GM12891 (cell line): ENCODE measurements at places on chromosomes 16 and 17.

DNA sequence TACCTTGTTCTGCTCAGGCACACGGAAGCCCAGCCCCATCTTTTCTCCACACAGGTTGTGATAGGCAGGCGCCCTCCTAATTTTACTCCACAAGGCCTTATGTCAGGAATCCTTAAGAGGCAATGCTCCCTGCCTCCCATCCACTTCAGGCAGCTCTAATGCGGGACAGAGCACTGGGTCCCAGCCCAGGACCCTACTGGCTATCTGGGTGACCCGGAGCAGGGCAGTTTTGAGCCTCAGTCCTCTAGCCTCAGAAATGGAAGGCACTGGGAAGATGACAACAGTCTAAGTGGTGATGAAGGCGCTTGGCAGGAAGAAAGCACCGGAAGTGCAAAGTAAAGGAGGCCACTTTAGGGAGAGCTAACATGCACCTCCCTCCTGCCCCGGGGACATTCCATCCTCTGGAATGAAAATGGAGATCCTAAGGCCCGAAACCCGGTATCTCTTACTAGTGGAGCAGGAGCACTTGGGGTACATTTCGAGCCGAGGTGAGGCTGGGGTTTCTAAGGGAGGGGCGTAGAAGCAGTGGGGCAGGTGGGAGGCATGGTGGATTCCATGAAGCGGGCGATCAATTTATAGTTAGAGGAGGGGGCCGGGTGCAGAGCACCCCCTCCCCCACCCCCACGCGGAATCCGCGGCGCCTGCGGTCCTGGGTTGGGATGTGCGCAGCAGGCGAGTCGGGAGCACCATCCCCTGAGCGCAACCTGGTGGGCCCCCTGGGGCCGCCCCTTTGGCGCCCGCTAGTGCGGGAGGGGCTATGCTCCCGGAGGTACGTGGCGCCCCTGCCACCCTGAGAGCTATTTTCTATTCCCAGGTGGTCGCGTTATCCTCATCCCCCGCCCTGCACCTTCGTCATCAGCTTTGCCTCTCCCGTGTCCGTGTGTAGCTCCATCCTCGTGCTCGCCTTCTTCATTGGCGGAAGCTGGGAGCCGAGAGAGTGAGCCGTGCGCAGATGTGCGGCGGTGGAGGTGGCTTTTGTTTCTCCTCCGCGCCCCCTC is 4.9 kb downstream of the MT1F start:
- no peak for DNase-seq

- no peak for DNase-seq
Measured at GRCh38 chr17:19619705-19620325, 28.7 kb upstream of the ALDH3A2 start.

GRCh38 chr16:68342620-68343019 is 31.8 kb downstream of the PRMT7 start:
- DNase-seq = no peak

DNA sequence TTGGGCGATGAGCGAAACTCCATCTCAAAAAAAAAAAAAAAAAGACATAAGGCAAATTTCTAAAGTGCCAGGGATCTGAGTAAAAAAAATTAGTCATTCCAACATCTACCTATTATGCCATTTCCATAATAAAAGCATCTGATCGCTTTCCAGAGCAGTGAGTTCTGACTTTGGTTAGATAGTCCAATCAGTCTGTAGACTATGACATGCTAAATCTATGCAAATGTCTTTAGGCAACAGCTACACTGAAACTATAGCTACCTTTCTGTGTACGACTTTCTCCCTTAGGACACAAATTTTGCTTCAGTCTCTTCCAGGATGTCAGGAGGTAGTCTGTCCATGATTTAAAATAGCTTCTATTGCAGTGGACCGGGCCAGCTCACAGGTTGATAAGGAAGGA is 58.9 kb upstream of the ARHGAP44 start:
- DNase-seq = no peak

- no peak for DNase-seq
Measured at GRCh38 chr17:55961386-55961785, 191.9 kb upstream of the ANKFN1 start.

GRCh38 chr17:61368832-61369450 is 30.7 kb upstream of the TBX2 start:
- DNase-seq = no peak

DNA sequence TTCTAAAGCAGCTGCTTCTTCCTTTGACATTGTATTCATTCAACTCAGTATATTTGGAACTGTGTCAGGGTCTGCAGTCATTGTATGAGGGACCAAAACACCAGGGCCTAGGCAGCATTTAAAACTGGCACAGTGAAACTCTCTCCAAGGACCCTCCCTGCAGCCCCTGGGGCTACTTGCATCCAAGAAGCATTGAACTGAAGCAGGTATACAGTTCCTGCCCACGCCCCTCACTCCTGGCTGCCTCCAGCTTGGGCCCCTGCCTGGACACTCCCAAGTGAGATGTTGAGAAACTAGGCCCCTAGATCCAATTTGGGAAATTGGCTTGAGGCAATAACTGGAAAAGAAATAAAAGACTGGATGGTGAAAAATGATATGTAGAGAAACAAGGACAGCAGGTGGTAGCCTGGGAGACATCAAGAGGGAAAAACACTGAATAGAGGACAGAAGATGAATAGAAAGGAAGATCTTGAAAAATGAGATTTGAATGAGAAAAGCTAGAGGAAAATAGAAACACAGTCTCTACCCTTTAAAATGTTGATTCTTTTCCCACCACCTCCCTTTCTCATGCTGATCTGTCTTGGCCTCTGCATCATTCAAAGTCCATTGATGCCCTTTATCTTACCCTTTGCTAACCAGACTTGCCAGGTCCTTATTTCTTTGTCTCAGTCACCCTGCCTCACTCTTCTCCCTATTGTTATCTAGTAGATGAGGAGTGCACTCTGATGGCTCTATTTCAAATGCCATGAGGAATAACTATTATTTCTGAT is 368.8 kb upstream of the CDH8 start:
- DNase-seq = no peak

DNA sequence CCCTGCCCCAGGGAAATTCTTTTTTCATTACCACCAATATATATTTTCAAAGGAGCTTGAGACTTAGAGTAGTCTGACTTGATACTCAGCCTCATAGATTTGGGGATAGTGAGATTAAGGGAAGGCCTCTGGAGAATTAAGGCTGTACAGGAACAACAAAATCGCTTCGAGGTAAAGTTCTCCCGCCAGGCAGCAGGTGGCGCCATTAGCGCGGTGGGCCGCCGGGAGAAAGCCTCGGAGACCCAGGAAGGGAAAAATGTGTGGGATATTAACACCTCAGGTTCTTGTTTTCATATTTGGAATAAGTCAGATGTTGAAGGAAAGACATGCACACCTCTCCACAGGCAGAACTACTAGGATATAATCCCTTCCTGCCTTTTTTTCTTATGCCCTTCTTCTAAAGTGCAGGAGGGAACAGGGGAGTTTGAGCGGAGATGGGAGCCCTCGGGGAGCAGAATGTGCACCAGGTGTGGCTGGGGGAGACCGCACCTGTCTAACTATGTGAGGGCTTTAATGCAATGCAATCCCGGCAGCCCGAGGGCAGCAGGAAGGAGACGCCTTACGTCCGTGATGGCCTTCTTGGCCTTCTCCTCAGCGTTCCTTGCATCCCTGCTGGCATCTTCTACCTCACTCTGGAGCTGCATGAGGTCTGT is 25.9 kb downstream of the MYH3 start:
- peak; percentile 30 for DNase-seq

- DNase-seq = no peak
Measured at GRCh38 chr17:56324676-56325075, 171.4 kb downstream of the ANKFN1 start.

DNA sequence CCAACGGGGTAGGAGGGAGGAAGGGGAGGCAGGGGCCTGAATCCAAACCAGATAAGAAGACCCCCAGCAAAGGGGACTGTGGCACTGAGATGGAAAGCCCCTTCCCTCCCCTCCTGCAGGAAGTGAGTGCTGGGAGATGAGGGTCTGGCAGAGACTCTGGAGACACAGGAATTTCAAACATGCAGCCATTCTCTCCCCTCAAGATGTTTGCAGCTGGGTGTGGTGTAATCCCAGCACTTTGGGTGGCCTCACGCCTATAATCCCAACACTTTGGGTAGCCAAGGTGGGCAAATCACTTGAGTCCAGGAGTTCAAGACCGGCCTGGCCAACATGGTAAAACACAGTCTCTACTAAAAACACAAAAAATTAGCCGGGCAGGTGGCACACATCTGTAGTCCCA is 33.9 kb upstream of the FAAP100 start:
- no peak for DNase-seq

- DNase-seq = no peak
Measured at GRCh38 chr16:57749101-57749692, 13.6 kb downstream of the KATNB1 start.

DNA sequence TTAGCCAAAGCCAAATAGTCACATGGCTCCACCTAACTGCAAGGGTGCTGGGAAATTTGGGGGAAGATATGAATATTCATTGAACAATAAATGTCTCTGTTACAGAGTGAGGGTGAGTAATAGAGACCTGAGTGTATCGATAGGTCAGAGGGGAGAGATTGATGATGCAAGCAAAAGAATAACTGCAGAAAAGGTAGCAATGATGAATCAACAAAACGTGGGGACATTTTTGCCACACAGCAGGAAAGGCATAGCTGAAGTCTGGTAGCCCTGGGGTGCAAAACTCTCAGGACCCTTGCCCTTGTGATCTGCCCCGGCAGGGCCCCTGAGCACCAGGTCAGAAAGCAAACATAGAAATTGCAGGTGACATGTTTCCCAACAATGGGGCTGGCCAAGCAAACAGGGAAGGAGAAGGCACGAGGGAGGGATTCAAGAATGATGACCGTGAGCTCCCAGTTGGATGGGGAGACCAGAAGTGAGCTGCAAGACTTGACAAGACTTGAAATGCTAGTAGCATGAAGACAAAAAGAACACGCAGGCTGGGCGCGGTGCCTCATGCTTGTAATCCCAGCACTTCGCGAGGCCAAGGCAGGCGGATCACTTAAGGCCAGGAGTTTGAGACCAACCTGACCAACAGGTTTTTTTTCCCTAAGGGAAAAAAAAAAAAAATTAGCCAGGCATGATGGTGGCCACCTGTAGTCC is 12.7 kb upstream of the HERPUD1 start:
- DNase-seq = no peak

DNA sequence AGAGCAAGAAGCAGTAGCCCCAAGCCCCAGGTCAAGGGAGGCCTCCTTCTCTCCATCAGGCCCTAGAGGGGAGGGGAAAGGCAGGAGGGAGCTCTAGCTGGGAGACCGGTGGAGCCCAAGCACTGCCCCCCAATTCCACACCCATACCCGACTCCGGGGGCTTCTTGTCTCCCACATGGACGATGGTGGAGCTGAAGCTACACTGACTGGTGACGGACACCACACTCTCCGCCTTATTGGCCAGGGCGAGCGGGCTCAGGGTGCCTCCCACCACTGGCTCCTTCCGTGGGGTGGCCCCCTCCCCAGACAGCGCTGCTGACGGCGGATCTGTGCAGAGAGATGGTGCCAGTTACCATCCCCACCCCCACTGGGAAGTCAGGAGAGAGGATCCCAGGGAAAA is 6.4 kb downstream of the PER1 start:
- no peak for DNase-seq

DNA sequence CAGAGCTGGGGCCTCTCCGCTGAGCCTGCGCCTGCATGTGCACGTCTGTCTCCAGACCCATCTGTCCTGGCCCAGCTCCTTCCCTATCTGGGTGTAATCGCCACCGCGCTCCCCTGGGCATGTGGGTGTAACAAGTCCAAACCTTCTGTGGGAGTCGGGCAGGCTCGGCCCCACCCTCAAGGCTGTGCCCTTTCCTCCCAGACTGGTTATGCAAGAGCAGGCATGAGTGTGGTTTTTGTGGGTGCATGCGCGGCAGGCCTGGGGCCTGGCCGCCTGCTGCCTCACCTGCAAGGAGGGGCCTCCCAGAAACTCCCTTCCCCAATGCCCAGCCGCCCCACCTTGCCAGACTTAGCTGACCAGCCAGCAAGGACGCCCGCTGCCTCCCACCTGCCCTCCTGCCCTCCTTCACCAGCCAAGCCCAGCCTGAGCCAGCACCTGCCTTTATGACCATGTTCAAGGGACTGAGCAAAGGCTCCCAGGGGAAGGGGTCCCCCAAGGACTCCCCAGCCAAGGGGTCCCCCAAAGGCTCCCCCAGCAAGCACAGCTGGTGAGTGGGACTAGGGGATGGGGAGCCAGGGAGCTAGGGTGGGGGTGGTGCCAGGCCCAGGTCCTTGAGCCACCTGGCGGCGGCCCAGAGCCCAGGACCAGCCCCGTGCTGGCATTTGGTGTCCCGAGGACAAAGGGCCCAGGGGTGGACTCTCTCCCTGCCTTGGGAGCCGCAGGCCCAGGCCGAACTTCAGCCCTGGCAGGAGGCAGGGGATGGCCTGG is at the start of gene EVPLL:
EVPLL (plus strand) TSS at position 342 of the 768 bp plus-strand sequence. CDS start 3,160 bp downstream, outside the sequence.
- no peak for DNase-seq

GRCh38 chr16:66294507-66294906 is 72.0 kb upstream of the CDH5 start:
- DNase-seq = no peak

DNA sequence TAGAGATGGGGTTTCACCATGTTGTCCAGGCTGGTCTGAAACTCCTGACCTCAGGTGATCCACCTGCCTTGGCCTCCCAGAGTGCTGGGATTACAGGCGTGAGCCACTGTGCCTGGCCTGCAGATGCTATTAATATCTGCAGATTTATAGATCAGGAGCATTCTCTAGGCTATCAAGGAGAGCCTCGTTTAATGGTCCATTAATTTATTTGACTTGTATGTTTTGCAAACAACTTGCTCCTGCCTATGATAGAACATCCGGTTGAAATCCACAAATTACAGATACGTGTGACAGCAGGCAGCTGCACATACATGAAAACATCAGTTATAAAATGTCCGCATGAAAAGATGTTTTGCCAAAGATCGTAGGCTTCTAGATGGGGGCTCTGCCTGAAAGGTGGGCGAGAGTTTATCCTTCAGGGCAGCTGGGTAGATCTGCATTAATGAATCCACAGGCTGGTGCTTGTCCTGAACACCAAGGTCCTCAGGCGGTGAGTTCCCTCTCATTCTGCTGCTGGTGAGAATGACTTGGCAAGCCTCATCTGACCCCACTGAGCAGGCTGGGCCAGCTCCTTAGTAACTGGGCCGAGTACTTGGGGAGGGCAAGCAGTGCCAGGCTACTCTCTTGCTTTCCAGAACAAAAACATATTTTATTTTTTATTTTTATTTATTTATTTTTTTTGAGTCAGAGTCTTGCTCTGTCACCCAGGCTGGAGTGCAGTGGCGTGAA is 37.1 kb upstream of the MGAT5B start:
- no peak for DNase-seq

GRCh38 chr17:7466639-7467341 is 12.6 kb downstream of the ZBTB4 start:
- DNase-seq = no peak

DNA sequence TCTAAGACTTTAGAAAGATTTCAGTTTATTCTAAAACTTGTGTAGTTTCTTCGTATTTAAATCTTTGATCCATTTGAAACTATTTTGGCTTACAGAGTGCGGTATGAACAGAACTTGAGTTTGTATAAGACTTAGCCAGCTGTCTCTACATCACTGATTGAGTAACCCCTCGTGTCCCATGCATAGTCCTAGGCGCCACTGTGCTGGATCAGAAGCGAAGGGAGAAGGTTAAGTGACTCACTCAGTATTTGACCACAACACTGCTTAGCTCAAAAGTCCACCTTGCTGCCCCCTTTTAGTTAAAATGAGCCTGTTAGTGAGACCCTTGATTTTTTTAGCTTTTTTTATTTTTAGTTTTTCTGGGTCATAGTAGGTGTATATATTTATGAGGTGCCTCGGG is 28.4 kb downstream of the CD300LB start:
- DNase-seq = no peak
